Stimulated activated effector memory CD8-positive, alpha-beta T cell treated with anti-CD3 and anti-CD28 coated beads, Interleukin-12 subunit alpha, Interleukin-12 subunit beta, amount 100 ng/mL, for 72 hours (primary cell): ENCODE measurements at places on chromosomes 3 and 15.

- DNase-seq, result no peak
Observed at GRCh38 chr3:89635137-89635536, 527.7 kb downstream of the EPHA3 start.

DNA sequence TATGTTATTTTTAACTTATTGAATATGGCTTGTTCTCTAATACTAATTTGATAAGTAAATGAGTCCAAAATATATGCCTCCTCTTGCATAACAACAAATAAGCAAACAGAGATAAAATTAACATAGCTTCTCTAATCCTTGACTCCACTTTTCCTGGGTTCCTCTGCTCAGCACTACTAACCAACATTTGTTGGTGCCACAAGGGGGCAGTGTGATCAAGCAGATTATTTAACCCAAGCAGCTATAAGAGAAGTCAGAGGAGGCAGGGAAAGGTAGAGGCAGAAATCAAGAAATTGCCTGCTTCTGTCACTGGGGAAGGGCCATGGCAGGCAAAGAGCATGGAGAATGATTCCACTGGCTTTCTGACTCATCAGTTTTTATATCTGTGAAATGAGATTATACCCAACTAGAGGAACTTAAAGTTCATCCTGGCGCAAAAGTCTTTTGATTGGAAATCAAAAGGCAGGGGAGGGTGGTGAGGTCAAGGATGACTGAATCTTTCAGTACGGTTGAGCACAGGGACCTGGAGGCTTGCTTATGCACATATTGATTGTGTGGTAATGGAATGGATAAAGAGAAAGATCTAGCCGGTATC lies 152.2 kb downstream of the IGSF11 start:
- DNase-seq, result peak; percentile 52

DNA sequence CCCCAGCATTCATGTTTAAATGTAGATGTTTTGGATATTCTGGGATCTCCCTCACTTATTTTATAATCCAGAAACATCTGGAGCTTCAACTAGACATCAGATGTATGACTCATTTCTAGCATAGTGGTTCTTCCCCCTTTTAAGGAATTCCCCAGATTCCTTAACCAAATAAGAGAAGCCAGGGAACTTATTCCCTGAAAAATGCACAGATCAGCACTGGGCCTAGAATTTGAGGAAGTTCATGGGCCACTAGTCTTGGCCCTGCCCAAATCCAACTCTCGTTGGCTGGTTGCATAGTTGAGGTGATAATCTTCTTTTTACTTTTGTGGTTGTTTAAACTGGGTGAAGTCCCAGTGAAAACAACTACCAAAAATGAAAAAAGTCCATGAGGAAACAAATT lies 20.4 kb downstream of the RARRES1 start:
- no peak for DNase-seq

- no peak for DNase-seq
Observed at GRCh38 chr15:74422652-74423430, 10.9 kb downstream of the SEMA7A start.

GRCh38 chr15:27679731-27680471 lies 419.2 kb downstream of the OCA2 start:
- DNase-seq, result no peak

- no peak for DNase-seq
Observed at GRCh38 chr3:154970797-154971196, 109.3 kb upstream of the MME start.

DNA sequence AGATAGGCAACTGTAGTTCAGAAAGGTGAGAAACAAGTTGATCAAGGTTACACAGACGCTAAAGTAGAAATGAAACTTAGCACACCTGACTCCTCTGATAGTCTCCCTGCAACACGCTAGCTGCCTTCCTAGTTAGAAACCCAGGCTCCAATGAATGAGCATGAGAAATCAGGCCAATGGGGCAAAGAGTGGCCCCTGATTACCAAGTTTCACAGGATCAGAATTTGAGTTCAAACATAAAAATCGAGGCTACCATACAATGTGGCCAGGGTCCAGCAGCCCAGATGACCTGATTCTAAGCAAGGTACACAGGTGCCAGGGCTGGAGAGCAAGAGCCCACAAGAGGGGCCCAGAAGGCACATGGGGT lies 7.7 kb downstream of the PLD1 start:
- DNase-seq, result peak; percentile 28

DNA sequence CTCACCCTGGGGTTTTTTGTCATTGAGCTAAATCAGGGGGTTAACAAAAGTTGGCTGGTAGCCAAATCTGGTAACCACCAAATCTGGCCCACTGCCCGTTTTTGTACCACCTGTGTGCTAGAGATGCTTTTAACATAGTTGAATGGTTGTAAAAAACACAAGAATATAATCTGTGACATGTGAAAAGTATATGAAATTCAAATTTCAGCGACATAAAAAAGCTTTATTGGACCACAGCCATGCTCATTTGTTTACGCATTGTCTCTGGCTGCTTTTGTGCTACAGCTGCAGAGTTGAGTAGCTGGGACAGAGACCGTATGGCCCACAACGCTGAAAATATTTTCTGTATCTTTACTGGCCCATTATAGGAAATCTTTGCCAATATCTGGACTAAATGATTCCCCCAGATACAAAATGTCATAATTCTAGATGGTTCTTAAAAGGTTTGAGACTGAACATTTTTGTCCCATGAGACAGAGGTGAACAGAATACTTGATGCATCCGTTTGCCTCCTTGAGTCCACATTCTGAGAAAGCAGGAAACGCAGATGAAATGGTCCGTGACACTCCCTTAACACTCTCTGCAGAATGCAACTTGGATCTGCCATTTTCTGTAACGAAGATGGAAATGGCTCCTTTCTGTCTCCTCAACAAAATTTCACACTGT lies 120.9 kb upstream of the PDZRN3 start:
- DNase-seq, result no peak

GRCh38 chr3:119613201-119613600 lies 15.5 kb downstream of the PLA1A start:
- no peak for DNase-seq

DNA sequence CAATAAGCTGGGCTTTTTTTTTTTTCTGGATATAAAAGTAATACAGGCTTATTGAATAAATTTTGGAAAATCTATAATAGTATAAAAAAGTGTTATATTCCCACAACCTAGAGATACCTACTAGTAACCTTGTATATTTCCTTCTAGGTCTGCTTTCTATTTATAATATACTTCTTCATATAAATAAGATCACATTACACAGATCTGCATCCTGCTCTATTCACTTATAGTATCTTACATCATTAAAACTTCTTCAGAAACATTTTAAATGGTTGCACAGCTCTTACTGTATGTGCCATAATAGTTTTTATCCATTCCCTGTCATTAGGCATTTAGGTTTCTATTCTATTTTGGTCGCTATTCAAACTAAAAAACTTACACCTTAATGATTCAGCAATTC lies 87.0 kb upstream of the TTBK2 start:
- no peak for DNase-seq

- no peak for DNase-seq
Observed at GRCh38 chr3:12729051-12729651, 29.9 kb downstream of the TMEM40 start.
